ENCODE measurements at places on chromosomes 13 and 19. TPM values are rescaled to one million over a fixed set of nuclear protein-coding genes. Genes with fewer than 3 reads are reported as not detected.

Gene ZNF66
- 3.6 TPM for total RNA-seq

- DNase-seq = no peak
These were observed 25.5 kb upstream of the TIMM44 start for GRCh38 chr19:7968796-7969554.

DNA sequence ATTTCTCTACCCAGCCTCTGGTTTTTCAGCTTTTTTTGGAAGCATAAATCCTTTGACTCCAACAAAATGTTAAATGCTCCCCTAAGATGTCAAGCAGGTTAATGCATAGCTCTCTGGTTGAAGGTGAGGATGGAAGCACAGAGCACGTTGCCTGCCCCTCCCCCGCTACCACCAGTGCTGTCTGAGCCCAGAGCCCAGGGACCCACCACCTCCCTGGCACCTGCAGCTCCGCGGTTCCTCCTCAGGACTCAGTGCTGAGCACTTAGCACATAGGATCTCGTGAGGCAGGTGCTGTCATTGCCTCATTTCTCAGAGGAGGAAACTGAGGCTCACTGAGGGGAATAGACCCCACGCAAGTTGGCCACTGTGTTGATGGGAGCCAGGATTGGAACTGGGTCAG, 48.6 kb downstream of the DPF1 start:
- no peak for DNase-seq

DNA sequence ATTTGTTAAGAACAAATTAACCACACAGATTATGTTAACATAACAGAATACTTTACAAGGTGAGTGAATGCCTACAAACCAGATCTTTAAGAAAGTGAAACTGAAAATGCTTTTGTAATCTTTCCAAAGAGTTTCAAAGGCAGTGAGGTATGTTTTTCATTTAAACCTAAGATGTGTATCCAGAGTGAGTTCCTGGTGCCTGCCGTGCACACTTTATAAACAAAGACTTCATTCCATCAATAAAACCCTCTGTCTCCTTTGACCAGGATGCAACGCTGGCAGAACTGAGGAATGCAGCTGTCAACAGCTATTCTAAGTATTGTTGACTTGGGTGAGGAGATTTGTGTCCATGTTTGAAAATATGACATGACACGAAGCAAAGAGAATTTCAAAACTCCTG, 344.6 kb downstream of the DNAJC15 start:
- DNase-seq = no peak

DNA sequence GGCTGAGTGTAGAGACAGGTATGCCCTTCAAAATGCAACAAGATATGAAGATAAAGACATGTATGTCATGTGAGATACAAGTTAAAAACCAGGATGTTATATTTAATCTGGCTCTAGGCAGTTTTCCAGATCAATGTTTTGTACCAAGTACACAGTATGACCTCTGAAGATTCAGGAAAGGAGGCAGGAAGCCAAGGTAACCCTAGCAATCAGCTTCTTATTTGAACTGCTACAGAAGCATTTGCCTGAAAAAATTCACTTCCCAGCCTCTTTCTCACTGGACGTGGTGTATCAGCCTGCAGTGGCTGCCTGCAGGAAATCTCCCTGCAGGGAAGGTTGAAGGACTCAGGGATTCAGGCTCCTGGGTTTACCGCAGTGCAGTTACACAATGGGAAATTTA, 24.1 kb downstream of the OLFM4 start:
- DNase-seq = no peak

Gene UBL5
- 778 TPM for total RNA-seq

Gene LILRB3
- total RNA-seq = 16.6 TPM

All from sigmoid colon (tissue), 7 donors.